Left ventricle myocardium inferior (tissue), 1 donor: ENCODE measurements at places on chromosomes 4 and X.

- DNase-seq: no peak
Observed at GRCh38 chr4:19522966-19523365, 728.7 kb upstream of the SLIT2 start.

DNA sequence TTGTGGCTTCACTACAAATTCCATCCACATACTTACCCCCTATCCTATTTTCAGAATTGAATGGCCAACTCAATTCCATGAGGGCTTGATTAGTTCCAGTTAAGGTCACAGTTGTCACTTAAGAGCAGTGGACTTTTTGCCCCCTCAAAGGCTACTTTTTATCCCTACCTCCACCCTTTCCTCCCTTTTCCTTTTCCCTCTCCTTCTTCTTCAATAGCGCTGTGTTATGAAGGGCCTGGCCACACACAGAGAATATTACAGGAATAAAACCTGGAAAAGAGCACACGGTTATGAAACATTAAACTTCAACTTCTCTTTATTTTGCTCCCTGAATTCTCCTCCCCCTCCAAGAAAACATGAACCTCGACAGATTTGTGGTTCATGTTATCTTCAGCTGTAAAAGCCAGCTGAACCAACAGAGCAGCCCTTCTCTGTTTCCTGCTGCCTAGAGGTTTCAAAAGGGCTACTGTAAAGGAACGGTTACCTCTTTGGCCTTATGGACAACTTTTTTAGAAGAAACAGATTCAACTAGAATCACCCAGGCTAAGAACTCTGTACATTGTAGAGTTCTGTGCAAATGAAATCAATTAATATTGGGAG is 87.0 kb upstream of the RPL34 start:
- DNase-seq: no peak

- DNase-seq: no peak
Observed at GRCh38 chr4:8402181-8402597, 38.3 kb downstream of the ACOX3 start.

- no peak for DNase-seq
Observed at GRCh38 chr4:2857349-2857927, 13.8 kb downstream of the ADD1 start.

GRCh38 chr4:8410066-8410625 is 30.4 kb downstream of the ACOX3 start:
- no peak for DNase-seq

DNA sequence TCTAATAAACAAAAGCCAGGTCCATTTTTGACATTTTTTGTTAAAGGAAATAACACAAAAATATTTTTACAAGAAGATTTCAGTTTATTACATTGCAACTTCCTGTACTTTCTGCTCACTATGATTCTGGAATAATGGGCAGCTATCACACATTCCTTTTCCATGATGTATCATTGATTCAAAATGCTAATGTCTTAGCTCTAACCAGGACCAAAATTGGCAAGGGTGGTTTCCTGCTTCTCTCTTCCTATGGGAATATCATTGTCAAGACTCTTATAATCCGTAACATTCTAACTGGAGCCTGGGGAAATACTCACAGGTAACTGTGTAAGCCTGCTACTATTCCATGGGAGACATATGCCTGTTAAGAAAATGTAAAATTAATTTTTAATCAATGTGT is 218.6 kb downstream of the DCAF12L2 start:
- DNase-seq: no peak

DNA sequence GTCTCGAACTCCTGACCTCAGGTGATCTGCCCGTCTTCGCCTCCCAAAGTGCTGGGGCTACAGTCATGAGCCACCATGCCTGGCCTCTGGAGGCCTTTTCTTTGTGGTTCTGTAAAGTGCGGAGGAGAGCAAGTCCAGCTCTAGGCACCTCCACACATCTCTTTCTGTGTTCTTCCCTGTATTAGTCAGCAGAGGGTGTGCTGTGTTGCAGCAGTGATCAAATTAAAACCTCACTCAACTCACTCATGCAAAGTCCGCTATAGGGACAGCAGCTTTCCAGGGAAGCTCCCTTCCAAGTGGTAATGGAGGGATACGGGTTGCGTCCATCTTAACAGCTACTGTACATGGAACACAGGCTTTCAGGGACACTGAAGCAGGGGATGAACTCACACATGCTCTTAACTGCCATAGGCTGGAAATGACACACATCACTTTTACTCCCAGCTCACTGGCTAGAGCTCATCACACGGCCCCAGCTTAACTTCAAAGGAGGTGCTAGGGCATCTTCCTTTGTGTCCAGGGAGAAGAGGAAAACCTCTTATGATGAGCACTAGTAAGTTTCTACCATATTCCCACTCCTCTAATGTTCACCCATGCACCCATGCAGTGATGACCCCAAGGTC is 36.0 kb upstream of the CCNG2 start:
- DNase-seq: no peak

GRCh38 chrX:132353430-132353829 is 134.2 kb upstream of the RAP2C start:
- DNase-seq: no peak

DNA sequence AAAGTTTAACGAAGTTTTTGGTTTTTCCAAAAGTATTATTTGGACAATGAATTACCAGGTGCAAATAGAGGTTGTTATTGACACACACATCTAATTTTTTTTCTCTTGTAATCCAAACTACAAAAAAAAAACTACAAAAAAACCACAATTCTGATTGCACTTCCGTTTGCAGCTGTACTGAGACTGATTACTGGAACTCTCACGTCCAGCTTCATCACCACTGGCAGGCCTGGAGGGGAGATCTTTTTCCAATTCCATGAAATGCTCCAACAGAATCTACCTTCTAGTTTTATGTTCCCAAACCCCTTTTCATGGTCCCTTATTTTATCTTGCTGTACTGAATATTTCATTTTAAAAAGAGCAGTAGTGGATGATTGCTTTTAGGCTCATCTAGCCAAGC is 1118.3 kb downstream of the C4orf33 start:
- no peak for DNase-seq

DNA sequence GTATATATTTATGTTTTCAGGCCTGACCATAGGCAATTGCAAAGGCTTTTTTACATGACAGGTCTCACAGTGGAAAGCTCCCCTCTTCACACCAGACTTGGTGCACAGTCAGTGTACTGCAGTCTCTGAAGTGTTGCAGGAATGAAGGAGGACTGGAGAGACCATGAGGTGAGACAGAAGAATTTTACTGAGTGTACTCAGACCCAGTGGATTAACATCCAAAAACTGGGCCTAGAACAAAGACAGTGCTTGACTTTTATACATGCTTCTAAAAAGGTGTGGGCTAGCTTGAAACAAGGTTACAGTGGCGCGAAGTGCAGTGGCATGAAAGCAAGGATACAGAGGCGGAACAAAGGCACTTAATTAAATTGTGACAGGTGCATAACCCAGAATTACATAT is 822.9 kb downstream of the RAPGEF2 start:
- no peak for DNase-seq

- no peak for DNase-seq
Observed at GRCh38 chrX:70354716-70355115, 64.8 kb downstream of the KIF4A start.

DNA sequence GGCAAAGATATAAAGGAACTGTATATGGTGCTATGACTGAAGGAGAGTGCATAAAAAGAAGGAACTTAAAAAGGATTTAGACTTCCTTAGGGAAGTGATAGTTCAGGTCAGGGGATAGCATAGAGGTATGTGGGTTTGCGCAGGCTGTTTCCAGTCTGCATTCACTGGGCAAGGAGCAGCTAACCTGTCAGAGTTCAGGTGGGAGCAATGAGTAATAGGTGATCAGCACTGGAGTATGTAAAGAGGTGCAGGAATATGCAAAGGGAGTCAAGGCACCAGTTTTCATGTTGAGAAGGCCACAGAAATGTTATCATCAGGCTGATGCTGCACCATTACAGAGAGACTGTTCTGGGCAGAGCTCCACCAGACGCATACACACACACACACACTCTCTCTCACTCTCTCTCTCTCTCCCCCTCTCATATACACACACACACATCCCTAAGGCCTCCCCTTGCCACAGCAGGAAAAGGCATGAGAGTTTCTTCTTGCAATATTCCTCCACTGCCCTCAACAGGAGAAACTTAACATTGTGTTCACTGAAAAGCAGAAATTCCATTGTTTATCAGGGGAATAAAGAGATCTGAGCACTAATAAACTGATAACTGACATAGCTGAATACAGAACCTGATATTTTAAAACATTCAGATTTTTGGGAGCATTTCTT is 256.4 kb upstream of the GRID2 start:
- no peak for DNase-seq

DNA sequence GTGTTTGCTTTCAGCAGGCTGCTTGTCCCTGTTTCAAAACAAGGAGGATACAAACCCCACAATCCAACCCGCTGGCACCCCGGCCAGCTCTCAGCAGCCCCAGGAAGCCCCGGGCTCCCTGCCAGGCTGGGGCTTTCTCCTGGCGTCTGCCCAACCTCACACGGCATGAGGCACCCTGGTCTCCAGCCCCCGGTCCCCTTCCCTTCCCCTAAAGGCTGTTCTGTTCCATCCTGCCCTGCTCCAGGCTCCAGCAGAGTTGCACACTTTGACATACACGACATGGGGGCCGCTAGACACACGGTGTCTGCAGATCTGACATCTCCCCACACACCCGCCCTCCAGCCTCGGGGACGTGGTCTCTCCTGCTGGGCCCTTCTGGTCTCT is 107.7 kb upstream of the ADRA2C start:
- no peak for DNase-seq

DNA sequence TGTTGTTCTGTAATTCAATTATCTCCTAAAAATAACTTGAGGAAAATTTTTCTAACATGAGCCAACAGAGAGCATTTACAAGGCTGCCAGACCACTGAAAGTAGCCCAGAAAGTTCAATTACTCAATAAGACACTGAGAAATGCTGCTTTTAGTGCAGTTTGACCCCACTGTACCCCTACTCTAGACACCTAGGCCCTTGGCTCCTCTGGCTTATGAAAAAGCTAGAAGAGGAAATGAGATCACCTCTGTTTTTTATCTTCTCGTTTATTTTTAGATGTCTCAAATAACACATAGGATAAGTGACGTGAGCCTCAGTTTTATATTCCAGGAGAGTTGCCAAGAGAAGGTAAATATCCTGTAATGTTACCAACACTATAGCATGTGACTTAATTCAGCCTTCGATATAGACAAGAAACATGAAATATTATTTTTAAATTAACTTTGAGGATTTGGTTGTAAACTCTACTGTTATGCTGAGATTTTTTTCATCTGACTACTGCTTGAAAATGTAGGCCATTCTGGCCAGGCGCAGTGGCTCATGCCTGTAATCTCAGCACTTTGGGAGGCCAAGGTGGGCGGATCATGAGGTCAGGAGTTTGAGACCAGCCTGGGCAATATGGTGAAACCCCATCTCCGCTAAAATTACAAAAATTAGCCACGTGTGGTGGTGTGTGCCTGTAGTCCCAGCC is 24.4 kb downstream of the TNIP3 start:
- no peak for DNase-seq

DNA sequence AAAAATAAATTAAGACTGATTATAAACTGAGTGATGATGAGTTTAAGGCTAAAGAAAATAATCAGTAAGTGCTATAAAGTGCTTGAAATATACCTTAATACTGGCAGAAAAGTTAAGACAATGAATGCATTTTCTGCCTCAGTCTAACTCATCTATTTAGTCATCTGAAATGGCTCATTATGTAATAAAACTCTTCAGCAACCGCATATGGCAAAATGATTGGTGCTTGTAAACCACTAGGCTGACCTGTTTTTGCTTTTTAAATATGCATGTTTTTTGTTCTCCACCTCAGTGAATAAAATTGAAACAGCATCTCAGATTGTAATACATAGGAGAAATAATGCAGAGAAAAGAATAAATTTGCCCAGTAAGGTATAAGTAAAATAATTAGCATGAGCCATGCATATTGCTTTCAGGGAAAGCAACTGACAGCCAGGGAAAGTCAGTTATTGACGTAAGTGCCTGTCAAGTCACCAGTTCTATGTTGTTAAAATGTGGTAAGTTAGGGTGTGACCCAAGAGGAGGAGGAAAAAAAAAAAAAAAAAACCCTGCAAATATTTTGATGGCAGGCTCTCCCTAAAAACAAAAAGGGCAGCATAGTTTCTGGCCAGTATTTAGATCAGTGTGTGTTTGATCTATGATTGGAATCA is 167.5 kb downstream of the PALLD start:
- DNase-seq: no peak

DNA sequence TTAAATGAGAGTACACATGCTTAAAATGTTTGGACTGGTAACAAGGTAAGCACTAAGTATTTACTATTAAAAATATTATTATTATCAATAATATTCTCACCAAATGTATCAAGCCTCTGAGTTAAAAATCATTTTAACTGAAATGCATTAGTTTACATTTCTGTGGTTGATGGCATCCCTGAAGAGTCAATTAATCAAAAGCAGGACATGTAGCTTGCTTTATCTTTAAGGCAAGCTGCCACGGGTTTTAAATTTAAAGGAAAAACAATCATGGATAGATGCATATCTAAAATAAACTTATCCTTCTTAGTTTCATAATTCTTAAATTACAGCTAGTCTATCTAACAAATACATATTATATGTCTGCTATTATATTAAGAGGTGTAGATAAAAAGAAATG is 584.8 kb upstream of the INTU start:
- DNase-seq: no peak

- DNase-seq: no peak
Observed at GRCh38 chrX:95754411-95754810, 930.2 kb upstream of the DIAPH2 start.

GRCh38 chr4:127055357-127055756 is 577.4 kb upstream of the INTU start:
- no peak for DNase-seq

GRCh38 chrX:64580035-64580434 is 184.8 kb upstream of the MTMR8 start:
- DNase-seq: no peak

- DNase-seq: no peak
Observed at GRCh38 chr4:10203851-10204250, 87.3 kb upstream of the WDR1 start.

GRCh38 chrX:112254896-112255295 is 172.3 kb upstream of the TRPC5 start:
- DNase-seq: no peak

- no peak for DNase-seq
Observed at GRCh38 chr4:128287141-128287870, at the start of gene PGRMC2. PGRMC2 (minus strand) TSS chr4:128287813; CDS start chr4:128287790, 23 bp downstream.
